ENCODE measurements at places on chromosomes 13 and 19. TPM values are rescaled to one million over a fixed set of nuclear protein-coding genes. Genes with fewer than 3 reads are reported as not detected.

GRCh38 chr13:95499811-95500712 is 52.5 kb upstream of the CLDN10 start:
- DNase-seq: no peak

GRCh38 chr13:67283637-67284036 is 53.5 kb upstream of the PCDH9 start:
- DNase-seq: no peak

Gene SOX1
- total RNA-seq: not detected

DNA sequence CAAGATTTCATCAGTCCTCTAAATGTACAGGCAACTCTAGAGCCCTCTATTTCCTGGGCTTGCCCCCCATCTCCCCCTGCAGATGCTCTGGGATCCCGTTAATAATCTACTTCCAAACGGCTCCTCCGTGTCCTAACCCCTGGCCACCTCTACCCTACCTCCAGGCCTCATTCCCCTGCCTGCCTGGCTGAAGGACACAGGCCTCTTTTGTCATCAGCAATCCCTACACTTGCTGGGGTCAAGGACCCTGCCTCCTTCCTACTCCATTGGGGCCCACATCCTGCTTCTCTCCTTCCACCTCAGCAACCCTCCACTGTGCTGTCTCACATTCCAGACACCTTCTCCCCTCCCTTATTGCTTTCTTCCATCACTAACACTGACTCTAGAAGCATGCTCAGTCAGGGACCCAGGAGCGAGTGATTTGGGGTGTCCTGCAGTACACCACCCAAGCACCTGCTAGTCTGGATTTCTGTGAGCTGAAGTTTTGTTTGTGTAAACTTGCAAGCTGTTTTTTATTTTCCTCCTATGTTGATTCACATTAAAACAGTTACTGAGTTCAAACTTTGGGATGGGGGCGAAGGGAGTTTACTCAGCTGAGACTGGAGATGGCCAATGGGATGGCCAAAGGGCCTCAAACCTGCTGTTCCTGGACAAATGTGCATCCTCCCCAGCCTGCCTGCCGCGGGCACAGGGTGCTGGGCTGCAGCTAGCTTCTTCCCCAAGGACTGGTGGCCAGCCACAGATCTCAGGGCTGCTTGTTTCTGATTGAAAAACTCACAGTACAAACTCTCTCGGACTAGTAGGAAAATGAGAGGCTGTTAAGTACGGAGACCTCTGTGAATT is 314.7 kb downstream of the FOXO1 start:
- no peak for DNase-seq

DNA sequence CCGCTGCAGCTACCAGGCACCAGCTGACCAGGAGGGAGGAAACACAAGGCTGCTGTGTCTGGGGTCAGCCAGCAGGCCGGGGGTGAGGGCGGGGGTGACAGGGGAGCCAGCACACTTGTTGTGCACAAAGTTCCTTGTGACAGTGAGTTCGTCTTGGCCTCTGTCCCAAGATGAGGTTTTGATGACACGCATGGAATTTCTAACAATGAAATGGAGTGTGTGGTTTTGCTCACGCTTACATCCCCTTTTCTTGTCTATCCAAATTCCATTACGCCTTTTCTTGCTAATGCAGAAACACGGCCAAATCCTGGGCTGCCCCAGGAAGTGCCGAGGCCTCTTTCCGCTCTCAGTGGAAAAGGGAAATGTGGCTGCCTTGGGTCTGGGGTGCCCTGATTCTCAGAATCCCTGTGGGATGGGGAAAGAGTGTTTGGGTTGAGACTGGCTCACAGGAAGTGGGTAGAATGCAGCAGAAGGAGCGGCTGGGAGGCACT is 73.8 kb downstream of the GADD45B start:
- DNase-seq: peak; percentile 98

GRCh38 chr19:28332351-28332750 is 880.6 kb downstream of the UQCRFS1 start:
- DNase-seq: no peak

DNA sequence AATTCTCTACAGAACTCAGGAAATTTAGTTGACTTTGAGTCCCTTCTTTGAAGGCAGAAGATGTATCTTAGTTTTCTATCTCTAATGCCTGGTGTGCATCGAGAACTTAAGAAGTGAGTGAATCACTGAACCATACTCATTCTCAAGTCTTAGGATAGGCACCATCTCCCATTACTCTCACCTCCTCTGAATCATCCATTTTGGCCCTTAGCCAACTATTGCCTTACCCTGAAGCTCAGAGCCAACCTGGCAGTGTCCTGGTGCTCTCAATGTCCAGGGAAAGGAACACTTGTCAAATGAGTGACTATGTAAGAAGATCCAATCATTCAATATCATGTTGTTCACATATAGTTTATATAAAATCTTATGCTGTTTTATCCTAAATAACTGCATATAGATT is 146.6 kb downstream of the RGCC start:
- no peak for DNase-seq

- peak; percentile 82 for DNase-seq
These were observed at the start of gene UHRF1 for GRCh38 chr19:4909156-4909896. Gene UHRF1 (plus strand): TSS chr19:4909501. CDS start chr19:4910886, 1,385 bp downstream.

GRCh38 chr13:109785141-109785891 is 1.1 kb downstream of the IRS2 start:
- peak; percentile 87 for DNase-seq

DNA sequence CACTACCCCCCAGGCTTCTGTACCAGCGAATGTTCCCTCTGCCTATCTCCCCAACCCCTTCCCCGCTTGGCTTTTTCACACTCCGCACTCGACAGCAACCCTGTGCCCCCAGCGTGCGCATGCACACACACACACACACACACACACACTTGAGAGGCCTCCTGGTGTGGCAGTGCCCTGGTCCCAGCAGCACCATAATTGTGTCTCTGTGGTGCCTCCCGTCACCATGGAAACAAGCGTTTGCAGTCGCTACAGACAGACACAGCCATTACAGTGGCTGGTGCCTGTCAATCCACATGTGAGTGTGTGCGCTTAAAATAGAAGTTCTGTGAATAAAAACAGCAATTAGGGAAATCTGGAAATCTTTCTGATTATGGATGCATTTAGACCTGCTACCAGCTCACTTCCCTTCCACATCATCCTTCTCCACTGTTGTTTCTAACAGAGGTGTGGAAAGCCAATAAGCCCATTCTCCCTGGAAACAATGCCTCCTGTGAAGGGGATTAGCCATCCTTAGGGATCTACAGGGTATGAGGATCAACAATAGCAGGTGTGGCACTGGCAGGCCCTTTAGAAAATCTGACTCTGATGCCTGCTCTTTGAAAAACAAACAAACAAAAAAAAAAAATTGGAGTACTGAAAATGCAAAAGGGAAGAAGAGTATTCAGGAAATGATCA is 146.3 kb downstream of the DCLK1 start:
- DNase-seq: no peak

Gene HIPK4
- total RNA-seq: 0.36 TPM

Gene ZNF441
- total RNA-seq: 13.3 TPM

- no peak for DNase-seq
These were observed 43.4 kb downstream of the TPT1 start for GRCh38 chr13:45297456-45298205.

- DNase-seq: no peak
These were observed 277.8 kb downstream of the FOXO1 start for GRCh38 chr13:40388617-40389016.

GRCh38 chr19:17778968-17779929 is 15.7 kb upstream of the B3GNT3 start:
- DNase-seq: no peak

DNA sequence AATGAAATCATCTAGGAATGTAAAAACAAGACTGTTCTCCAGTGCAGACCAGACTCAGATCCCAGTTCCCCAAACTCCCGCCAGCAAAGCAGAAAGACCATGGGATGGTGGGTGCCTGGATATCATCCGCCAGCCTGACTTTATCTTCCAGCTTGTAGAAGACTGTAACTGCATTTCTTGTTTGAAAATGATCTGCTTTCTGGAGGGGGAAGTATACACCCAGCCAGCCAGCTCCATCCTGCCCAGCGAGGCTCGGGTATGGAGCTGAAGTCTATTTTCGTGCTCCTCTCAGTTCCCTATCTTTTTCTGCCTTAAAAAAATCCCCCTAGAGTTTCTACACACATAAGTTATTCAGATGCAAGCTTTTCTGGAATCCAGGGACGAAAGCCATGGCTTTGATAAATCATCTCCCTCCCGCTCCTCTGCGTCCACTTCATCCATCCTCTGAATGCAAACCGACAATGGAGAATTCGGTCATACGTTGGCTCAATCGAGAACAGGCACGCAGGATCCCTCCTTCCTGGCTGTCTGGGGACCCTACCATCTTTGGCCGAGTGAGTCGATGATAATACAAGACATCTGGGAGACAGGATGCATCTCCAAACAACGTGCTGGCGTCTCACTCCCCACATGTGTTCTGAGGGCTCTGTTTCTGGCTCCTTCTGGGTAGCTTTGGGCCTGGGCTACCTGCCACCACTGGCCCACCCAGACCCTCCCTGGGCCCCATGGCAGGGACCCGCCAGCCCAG is 31.2 kb downstream of the CEBPG start:
- peak; percentile 80 for DNase-seq

GRCh38 chr13:79307866-79308298 is 98.2 kb downstream of the RBM26 start:
- no peak for DNase-seq

GRCh38 chr13:48142436-48142835 is 47.5 kb upstream of the MED4 start:
- no peak for DNase-seq

- no peak for DNase-seq
These were observed 184.4 kb downstream of the TSHZ3 start for GRCh38 chr19:31164791-31165251.

Gene ATP4B
- total RNA-seq: not detected

Gene TINCR
- total RNA-seq: under 0.01 TPM

DNA sequence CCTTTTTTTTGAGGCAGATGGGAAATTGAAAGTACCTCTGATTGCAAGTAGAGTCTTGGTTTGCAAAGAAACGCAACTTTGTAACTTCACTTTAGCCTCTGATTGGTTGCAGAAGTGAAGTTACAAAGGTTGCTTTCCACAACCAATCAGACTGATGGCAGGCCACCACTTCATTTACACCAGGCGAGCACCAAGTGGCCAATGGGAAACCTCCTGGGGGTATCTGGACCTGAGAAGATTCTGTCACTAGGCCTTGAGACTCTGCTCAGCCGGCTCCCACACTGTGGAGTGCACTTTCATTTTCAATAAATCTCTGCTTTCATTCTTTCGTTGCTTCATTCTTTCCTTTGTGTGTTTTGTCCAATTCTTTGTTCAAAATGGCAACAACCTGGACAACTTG is 19.1 kb downstream of the PEPD start:
- DNase-seq: peak; percentile 27

- DNase-seq: no peak
These were observed 5.6 kb upstream of the SMAD9 start for GRCh38 chr13:36925603-36926002.

Gene ZNF546
- total RNA-seq: 8.7 TPM

Gene C19orf67
- total RNA-seq: not detected

- no peak for DNase-seq
These were observed 47.0 kb upstream of the RAP2A start for GRCh38 chr13:97386801-97387484.

Gene NLRP5
- total RNA-seq: not detected

Gene NUMBL
- total RNA-seq: 26.8 TPM

DNA sequence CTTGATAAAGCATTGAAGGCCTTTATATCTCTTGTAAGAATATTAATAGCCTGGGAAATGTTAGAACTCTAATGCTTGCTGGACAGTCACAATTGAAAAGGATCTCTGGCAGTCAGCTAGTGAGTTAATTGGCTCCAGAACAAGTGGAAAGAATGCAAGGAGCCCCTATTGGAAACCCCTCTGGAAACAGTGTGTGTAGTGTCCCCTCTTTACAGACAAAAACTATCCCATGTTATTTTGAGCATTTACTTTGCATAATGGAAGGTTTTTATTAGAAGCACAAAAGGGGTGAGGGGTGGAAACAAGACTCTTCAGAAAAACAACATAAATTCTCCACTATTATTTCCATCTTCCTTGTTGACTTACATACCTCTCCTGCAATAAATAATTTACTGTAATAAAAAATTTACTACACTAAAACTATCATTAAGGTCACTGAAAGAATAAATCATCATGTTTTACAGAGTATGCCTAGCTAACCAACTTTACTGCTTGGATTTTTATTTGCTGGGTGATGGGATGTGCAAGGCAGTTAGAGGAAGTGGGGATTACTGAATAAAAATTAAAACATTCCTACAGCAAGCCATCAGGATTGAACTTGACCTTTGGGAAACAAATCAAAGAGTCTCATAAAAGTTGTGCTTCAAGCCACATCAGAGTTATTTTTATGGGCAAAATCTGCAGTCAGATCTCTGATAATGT is 610.4 kb downstream of the TBC1D4 start:
- DNase-seq: no peak

Gene ZNF560
- total RNA-seq: 0.29 TPM

DNA sequence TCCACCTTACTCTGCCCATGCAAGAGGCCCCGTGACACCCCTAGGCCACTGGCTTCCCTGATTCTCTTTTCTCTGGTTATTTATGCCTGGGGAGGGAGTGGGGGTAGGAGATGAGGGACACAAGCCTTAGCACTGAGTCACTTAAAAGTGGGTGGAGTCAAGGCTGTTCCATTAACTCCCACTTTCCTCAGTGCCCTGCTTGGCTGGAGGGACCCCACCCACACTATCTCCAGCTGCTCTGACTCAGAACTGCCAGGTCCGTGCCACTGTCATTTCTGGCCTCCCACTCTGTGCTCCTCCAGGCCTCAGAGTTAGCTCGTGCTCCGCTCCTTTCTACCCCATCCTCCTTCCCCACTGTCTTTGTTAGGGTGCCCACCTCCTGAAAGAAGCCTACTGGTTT is 113.4 kb upstream of the UQCRFS1 start:
- no peak for DNase-seq

GRCh38 chr13:45222919-45223318 is 22.1 kb upstream of the KCTD4 start:
- no peak for DNase-seq

GRCh38 chr19:10061717-10062310 is 24.3 kb upstream of the SHFL start:
- peak; percentile 56 for DNase-seq

DNA sequence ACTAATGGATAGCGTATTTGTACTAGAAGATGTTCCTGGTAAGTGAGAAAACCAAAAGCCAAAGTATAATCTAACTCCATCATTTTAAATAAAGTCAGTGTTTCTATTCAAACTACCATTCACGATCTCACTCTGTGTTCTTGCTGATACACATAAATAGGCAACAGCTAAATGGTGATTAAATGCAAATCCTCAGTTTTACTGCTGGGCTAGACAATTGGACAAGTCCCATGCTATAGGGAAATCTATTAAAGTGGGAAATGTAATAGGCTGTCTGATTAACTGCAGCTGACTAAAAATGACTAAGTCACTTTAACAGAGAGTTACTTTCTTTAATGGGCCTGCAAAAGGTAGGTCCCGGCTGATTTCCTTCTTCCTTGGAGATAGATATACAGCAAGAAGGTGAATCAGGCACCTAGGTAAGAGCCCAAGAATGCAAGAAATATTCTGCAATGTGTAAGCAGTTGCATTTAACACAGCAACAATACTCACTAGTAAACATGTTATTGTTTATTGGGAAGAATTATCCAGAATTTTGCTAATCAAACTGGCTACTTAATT is 298.4 kb downstream of the SLITRK6 start:
- no peak for DNase-seq
